ENCODE measurements at places on chromosomes 1 and 21.

- DNase-seq, result no peak
These were observed 4.0 kb upstream of the MEX3A start for GRCh38 chr1:156086256-156086662.

DNA sequence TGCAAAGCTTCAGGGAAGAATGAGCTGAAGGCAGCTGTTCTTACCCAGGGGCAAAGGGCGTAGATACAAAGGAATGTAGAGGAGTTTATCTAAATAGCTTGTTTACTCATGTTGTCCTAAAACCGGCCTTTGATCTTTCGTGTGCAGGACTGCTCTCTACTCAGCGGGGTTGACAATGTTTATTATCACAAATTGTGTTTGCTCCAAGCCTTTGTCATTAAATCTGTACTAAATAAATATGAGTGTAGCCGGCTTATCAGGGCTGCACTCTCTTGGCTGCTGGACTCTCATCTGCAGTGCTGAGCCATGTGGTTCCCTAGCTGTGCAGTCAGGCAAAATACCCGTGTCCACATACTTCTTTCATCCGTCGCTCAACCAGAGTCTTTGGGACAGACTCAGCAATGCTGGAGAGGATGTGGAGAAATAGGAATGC, 199.0 kb downstream of the LBR start:
- DNase-seq, result no peak

DNA sequence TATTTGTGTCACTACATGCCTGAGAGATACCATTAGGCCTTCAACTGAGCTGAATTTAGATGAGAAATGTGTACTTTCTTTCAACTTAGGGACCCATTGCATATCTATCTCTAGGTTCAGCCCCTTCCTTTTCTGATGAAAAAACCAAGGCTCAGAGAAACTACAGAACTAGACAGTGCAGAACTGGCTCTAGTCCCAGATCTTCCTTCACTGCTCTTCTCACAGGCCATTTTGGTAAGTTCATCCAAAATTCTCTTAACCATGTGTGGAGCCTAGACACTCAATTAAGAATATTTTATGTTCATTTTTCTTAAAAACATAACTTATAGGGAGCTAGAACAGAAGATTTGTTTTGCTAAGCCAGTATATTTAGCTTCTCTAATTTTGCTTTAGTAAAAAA, 128.9 kb downstream of the ASTN1 start:
- DNase-seq, result no peak

DNA sequence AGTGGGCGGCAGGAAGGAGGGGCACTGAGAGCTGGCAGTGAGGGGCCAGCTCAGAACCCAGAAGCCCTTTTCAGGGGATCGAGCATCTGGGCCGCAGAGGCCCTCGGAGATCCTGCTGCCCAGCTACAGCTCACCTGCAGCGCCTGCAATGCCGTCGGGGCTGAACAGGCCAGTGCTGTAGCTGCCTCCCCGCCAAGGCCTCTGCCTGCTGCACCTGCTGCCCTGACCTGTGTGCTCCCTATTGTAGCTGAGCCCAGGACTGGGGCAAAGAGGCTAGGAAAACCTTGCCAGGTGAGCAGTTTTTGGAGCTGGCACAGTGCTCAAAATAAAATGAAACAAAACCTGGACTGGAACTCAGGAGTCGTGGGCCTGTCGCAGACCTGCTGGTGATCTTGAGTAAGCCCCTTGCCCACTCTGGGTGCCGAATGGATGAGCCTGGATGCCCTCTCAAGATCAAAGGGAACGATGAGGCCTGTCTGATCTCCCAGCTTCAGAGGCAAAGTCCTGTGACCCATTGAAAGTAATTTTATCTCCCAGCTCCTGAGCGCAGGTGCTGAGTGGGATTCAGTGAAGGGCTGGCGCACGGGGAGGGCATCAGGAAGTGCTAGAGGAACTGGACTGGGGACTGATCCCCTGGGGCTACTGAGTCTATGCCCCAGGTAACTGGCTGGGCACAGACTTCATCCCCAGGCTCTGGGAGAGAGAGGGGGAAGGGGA, 154.6 kb downstream of the FOXD2 start:
- DNase-seq, result no peak

DNA sequence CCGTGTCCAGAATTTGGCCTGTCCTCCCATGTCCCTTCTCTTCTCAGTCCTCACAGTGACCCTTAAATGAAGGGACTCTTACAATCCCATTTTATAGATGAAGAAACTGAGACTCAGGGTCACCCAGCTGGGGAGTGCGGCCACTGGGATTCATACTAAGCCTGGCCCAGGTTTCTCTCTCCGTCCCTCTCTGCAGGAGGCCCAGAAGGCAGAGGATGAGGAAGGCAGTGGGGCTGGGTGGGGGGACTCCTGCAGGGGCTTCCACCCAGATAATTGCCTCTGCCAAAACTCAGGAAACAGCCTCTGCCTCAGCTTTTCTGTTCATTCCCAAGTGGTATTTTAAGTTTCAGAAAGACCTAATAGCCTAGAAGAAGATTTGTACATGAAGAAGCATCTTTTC, 299.8 kb downstream of the MATN1 start:
- DNase-seq, result no peak

- no peak for DNase-seq
These were observed 833 bp upstream of the RCOR3 start for GRCh38 chr1:211258310-211258755.

GRCh38 chr1:111516005-111516535, 12.6 kb upstream of the ADORA3 start:
- no peak for DNase-seq

DNA sequence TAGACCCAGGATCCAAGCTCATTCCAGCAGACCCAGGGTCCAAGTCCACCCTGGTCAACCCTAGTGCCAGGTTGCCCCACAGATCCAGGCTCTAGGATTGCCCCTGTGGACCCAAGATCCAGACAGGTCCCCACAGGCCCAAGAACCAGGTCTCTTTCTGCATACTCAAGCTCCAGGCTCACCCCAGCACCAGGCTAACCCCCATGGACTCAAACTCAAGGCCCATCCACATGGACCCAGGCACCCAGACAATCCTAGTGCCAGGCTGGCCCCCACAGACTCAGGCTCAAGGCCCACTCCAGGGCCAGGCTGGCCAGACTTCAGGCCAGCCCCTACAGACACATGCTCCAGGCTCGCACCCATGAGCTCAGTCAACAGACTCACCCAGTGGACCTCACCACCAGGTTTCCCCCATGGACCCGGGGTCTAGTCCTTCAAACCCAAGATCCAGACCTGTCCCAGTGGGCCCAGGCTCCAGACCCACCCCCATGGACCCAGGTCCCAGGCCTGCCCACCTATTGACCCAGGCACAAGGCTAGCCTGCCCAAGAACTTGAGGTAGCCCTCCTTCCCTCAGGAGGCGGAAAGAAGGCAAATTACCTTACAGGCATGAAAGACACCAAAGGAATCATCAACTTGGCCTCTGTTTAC, 124.4 kb downstream of the SMYD3 start:
- DNase-seq, result no peak

DNA sequence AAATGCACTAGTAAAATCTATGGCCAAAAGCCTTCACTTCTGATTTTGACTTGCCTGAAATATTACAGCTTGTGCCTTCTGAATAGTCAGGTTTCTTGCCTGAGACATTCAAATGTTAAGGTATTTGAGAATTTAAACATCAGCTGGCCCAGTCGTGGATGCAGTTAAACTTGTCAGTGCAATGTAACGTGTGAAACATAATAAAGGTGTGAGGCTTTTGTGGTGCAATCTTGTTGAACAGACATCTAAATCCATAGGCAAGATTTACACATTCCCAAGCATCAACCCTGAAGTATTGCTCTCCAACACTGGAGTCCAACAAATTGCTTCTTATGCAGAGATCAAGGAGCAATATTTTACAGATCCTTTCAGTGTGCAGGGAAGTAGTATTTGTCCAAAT, 4.4 kb downstream of the CCN1 start:
- DNase-seq, result no peak

DNA sequence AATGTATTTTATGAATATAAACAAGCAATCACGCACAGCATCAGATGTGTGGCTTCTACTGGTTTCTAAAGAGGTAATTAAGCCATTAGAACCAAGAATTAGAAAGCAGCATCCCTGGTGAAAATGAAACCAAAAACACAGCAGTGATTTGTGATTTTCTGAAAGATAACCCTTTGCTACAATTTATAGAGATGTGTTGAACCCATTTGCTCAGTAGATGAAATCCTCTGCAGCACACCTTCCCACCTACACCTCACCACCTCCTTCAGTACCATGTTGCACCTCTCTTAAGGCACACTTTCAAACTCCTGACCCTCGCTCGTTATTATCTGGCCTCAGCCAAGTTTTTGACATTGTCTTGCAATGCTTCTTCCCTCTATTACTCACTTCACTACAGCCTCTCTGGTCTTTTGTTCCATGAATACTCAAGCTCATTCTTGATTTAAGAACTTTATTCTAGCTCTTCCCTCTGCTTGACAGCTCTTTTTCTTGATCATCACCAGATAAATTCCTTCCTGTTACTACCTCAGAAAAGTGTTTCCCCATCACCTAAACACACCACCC, 38.6 kb downstream of the NSL1 start:
- no peak for DNase-seq

DNA sequence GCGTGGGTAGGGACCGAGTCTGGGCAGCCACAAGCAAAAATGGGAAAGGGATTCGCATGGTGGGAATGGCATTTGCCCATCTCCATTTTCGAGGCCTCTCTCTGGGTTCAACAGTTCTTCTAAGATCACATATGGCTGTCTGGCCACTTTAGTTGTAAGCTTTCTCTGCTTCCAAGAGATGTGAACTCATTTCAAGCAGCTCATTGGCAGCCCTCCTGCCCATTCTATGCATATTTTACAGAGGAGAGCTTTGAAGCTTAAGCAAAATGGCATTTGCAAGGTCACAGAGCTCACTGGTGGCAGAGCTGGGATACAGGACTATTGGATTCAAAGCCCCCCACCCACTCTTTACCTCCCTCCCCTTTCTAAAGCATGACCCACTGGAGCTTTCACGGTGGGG, 93.7 kb downstream of the HHIPL2 start:
- DNase-seq, result no peak

GRCh38 chr1:187383366-187383765, 554.6 kb downstream of the PLA2G4A start:
- no peak for DNase-seq

DNA sequence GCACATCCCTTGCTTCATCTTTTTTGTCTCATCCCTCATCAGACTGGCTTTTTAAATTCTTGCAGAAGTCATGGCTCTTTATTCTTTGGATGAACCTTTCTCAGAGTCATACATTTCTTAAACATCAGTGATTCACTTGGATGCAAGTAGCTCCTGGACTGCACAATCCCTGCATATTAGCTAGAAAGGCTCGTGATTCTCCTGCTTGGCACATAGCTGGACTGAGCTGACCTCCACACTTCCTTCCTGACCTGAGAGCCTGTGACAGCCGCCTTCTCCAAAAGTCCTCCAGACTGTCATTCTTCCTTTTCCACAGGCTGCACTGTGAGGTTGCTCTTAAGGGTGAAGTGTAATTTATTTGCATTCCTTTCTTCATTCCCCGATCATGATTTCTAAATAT, 109.4 kb downstream of the RGL1 start:
- no peak for DNase-seq

DNA sequence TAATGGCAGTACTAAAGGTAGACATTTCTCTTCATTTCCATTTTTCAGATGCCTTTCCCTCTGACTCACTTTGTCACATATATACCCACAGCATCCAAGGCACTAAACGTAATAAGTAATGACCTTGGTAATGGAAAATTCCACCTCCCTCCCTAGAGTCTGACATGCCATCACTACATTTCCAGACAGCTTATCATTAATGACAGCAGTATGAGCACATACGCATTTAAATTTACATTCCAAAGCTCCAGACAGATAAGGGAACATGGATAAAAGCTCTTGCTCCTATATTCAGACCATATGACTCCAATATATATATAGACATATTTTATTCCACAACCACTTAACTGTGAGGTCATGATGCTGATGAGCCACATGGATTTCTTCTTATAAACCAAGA, 191.7 kb upstream of the GORAB start:
- no peak for DNase-seq

DNA sequence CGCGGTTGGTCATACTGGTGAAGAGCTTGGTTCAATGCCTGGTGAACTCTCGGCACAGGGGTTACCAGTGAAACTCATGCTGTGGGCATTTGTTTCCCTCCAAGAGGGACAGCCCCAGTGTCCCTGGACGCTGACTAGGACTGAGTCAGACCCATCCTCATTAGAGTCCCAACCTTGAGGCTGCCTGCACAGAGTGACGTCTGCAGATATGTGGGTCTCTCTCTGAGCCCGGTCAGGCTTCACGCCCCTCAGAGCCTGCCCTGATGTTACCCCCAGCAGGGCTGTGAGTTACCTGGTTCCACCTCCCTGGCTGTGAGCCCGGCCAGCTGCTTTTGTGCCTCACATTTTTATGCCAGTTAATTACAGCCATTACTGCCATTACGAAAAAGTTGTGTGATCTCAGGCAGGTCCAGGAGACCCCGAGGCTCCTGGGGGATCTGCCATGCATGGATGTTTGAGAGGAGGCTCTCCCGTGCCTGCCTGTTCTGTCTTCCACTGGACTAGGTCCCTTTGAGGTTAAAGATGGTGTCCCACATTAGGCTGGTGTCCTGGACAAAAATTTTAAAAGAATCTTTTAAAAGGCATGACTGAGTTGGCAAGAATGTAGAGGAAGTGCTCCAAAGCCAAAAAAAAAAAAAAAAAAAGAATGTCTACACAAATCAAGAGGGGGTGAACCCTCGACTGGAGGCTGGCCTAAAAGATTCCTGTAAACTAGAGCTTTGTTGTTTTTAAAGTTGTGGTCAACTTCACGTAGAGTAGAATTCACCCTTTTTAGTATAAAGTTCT, 36.6 kb upstream of the PADI1 start:
- no peak for DNase-seq

DNA sequence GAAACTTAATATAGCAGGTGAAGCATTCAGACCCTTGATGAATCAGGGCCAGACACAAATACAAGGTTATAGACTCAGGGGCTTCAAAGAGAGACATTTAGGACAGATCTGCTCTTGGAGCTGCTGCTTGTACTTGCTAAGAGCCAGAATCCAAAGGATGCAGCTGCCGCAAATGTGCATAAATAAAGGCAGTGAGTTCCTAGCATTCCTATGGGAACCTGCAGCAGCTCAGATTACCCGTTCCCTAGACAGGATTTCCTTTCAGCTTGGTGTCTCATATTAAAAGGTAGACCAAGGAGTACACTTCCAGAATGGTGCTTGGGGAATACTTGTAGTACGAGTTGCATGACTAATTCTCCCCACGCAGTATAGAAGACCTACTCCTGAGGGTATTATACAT, 9.7 kb upstream of the LRRC53 start:
- DNase-seq, result no peak

GRCh38 chr1:204453141-204453772, 41.3 kb downstream of the PIK3C2B start:
- no peak for DNase-seq

- DNase-seq, result no peak
These were observed 9.8 kb downstream of the STPG1 start for GRCh38 chr1:24403806-24404205.

DNA sequence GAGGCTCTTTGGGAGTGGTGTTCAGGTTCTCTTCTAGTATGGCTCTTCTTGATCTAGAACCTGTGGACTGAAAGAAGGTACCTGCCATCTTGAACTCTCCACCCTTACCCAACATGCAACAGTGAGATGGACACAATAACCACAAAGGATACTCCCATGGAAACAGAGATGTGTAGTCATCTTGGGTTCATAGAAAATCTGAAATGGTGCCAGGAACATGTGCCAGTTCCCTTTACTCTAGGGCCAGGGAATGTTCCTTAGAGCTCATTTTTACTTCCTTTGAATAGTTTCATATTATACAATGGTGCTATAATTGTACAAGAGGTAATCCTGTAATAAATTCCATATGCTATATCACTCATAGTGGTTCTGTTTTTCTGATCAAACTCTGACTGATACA, 13.2 kb upstream of the SCYL3 start:
- DNase-seq, result no peak

Measured in cortex of kidney (tissue), 1 donor.